ENCODE measurements at places on chromosomes 5 and 9.
A peak's percentile ranks its signal among the peaks of the same experiment; 100 is the strongest.

GRCh38 chr9:70043689-70044489 lies at the start of gene MAMDC2:
Gene MAMDC2, plus strand, starts transcription at chr9:70043848. Its CDS starts 350 bp downstream, at chr9:70044198.
- peak; percentile 58 for DNase-seq

DNA sequence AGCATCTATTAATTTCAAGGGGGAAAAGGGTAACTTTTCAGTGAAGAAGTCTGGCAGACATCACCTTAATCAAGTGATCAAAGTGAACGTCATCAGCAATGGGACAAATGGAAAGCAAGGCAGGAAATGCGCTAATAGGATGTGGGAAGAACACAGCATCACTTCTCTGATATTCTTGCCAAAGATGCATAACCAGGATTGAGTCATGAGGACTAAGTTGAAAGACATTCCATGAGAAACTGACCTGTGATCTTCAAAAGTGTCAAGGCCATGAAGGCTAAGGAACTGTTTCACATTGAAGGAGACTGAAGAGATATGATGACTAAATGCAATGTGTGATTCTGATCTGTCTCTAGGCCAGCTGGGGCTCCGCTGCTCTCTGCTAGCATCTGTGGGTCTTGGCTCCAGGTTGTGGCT lies 92.9 kb downstream of the NDFIP1 start:
- peak; percentile 58 for DNase-seq

DNA sequence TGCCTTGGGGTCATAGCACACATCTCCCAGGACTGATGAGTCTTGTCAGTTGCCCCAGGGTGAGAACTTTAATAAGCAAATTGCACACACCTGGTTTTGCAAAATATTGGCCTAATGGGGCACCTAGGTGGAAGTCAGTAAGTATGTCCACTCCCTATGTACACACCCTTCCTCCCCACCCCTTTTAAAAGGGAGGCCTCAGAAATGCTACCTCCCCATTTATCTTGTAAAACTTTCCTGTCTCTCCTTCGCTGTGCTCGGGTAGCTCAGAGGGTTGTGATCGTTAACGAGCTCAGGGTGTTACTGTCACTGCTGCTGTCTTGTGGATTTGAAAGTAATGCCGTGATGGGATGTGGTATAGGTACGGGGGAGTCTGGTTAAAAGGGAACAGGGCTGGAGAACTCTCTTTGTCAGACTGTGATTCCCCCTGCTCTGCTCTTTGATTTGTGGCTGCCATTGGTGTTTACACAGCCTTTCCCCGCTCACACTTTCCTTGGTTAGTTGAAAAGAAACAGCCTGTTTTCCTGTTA lies 26.2 kb downstream of the ZNF462 start:
- no peak for DNase-seq

GRCh38 chr5:68452286-68452685 lies 236.7 kb downstream of the PIK3R1 start:
- DNase-seq = no peak

DNA sequence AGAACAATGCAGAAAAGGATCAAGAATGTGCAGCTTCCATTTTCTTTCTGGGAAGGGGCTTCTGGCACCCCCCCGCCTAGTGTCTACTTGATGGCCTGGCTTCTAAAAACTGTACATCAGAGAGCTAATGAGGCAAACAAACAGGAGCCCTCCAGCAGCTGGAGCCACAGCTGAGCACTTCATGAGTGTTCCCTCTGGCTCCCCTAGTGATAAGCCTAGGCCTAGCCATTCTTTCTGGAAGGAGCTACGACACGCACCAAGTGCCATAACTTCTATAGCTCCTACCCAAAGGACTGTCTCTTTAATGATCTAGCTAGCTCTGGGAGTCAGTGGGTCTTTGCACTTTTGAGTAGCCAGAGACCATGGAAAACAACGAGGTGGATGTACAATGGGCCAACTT lies 66.1 kb downstream of the DNAH5 start:
- DNase-seq = no peak

DNA sequence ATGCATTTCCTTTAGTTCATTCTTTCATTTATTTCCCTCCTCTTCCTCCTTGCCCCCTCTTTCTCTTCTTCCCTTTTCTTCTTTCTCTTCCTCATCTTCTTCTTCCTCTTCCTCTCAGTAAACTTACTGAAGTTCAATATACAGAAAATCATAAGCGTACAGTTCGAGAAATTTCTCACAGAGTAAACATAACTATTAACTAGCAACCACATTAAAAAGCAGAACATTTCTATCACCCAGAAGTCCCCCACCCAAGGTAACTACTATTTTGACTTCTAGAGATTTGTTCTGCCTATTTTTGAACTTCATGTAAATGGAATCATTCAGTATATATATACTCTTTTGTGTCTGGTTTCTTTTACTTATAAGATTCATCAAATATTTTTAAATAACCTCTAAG lies 48.2 kb downstream of the TNFAIP8 start:
- no peak for DNase-seq

DNA sequence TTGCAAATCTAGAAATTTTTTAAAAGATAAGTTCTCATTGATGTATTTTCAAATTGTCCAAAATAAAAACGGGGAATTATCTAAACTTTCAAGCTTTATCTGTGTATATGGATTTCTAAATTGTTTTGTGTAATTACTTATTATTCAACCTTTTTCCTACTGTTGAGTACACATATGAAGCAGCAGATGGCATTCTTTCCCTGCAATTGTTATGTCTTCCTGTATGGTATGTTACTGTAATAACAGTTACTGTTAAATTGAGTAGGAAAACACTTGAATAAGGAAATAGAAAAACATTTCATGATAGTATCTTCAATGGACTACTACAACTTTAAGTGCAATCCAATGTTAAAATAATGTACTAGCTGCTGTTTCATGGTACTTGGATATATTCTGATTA lies 124.8 kb downstream of the RANBP17 start:
- no peak for DNase-seq

DNA sequence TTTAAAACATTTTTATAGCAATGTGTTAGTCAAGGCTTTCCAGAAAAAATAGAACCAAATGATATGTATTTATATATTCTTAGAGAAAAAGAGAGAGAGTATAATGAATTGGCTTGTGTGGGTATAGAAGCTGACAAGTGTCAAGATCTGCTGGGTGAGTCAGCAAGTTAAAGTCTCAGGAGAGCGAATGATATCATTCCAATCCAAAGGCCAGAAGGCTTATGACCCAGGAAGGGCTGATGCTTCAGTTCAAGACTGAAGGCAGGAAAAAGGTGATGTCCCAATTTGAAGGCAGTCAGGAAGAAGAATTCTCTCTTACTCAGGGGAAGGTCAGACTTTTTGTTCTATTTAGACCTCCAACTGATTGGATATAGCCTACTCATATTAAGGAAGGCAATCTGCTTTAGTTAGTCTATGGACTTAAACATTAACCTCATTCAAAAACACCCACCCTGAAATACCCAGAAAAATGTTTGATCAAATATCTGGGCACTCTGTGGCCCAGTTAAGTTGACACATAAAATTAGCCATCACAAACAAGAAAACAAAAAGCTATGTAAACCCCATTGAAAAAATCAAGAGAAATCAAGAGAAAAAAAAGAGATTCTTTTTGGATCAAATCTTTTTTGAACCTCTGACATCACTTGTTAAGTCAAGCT lies 189.6 kb downstream of the PIK3R1 start:
- no peak for DNase-seq

- no peak for DNase-seq
Measured at GRCh38 chr5:108521011-108521700, 139.3 kb upstream of the FBXL17 start.

DNA sequence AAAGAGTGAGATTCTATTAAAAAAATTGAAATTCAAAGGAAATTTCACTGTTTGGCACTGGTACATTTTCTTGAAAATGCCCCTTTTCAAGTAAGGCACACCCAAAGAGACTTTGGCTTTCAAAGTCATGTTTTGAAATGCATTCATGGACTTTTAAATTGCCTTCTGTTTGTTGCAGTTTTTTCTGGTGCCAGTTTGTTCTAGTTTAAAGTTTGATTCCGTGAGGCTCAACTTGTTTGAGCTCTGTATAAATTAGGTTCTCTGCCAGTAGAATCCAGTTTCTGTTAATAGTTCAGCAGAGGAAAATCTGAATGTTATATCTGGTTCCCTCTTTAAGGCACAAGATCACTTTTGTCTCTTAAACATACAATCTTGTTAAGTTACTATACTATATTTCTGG lies 16.4 kb downstream of the ATP6V0E1 start:
- no peak for DNase-seq

DNA sequence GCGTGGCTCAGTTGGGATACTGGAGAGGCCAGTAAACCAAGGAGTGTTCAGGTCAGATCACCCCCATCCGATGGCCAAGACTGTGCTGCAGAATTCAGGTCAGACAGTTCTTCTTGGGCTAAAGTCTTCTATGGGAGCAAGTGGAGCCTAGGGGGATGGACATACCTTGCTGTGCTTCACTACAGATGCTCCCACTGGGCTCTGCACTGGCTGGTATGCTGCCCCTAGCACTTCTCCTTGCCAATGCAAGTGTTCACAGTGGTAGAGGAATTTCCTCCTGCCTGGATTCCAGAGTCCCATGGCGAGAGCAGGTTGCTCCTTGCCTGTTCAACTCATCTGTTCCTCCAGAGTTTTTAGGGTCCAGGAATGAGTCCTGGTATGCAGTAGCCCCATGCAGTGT lies 134.2 kb upstream of the EDIL3 start:
- no peak for DNase-seq

DNA sequence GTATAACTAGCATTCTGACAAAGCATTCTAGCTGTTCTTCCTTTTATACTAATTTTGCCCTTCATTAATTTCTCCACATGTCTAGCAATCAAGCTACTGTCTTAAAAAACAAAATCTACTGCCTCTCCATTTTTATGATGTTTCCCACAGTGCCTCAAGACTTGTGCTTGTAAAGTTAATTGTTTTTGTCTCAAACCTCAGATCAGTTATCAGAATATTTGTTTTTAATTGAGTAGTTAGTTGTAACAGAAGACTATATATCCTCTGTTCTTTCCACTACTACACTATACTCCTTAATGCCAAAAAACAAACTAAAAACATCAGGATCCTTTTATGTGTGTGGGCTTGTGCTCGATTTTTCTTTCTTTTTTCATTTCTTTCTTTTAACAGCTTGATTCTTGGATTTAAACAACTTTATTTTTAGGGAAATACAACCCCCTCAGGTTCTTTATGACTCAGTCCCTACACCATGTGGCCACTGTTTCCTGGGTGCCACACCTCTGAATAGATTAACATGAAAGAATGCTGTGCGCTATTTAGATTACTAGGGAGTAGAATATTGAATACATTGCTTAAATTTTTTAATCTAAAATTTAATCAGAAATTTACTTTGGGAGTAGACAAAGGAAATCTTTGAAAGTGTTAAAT lies 1.2 kb downstream of the ASPN start:
- no peak for DNase-seq

DNA sequence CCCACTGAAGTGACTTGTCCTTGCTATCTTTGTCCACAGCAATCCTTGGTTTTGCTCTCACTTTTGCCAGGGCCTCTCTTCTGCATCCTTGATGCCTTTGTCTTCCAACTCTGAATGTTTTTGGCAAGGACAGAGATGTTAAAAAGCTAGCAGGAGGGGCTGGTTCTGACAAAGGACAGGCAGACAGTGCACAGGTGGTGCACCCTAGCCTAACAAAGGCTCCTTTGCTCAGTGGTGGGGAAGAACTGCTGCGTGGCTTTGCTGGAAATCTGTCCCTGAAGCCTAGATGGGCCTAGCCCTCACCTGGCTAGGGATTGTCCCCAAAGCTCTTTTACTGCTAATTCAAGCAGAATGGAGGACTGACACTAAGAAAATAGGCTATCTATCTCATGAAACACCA lies 233.5 kb downstream of the MAN2A1 start:
- no peak for DNase-seq

DNA sequence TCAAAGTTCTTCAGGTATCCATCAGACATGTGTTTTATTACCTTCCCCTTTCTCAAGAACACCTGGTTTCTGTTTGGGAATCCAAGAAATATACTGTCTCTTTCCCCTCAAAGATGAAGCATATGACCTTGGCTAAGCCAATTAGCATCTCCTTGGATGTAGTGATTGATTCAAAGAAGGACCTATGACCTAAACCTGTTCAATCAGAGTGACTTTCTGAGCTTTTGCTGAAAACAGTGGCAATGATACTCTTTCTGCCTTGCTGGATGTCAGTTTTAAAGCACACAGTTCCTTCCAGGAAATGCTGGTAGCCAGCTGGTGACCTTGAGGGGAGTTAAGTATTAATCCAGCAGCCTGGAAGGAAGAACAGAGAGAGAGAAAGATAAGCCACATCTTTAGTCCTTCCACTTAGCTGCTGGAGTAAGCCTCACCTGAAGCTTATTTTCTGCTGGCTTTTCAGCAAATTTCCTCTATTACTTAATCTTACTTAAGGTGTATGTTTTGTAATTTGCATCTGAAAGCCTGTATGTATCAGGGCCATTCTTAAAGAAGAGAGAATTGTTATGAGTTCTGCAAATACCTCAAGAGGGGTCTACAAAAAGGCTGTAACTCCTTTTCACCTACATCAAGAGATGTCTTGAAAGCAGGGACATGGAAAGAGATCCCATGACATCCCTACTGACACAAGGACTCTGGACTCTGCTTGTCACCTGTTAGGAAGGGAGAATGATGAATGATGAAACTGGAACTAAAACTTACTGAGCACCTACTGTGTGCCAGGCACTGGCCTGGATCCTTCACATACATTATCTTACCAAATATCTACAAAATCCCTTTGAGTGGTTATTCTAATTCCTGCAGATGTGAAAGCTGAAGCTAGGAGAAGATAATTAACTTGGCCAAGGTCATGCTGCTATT lies 35.2 kb upstream of the PIK3R1 start:
- no peak for DNase-seq

DNA sequence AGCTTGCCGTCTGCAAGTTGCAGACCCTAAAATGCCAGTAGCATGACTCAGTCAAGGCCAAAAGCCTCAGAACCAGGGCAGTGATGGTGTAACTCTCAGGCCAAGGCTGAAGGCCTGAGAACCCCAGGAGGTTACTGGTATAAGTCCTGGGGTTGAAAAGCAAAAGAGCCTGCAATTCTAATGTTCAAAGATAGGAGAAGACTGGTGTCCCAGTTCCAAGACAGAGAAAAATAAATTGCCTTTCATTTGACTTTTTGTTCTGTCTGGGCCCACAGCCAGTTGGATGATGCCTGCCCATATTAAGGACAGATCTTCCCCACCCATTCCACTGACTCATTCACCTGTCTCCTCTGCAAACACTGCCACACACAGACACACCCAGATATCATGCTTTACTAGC lies 673.2 kb downstream of the CDH18 start:
- no peak for DNase-seq

- no peak for DNase-seq
Measured at GRCh38 chr9:130954317-130954716, 15.3 kb upstream of the FIBCD1 start.

- DNase-seq = no peak
Measured at GRCh38 chr5:116892993-116893392, 318.4 kb upstream of the SEMA6A start.

GRCh38 chr5:172646716-172647285 lies 5.7 kb downstream of the NEURL1B start:
- peak; percentile 70 for DNase-seq

GRCh38 chr5:120677481-120677880 lies 213.4 kb downstream of the PRR16 start:
- DNase-seq = no peak
